Activated CD4-positive, alpha-beta T cell treated with anti-CD3 and anti-CD28 coated beads for 48 hours (primary cell): ENCODE measurements at places on chromosomes 12 and 14.

- no peak for DNase-seq
Measured at GRCh38 chr12:82673698-82674097, 13.0 kb upstream of the TMTC2 start.

GRCh38 chr14:91417120-91417982 lies at the start of gene CCDC88C:
TSS of gene CCDC88C (minus strand) at chr14:91417820. CDS start at chr14:91417690, 130 bp downstream.
- DNase-seq: peak; percentile 83

DNA sequence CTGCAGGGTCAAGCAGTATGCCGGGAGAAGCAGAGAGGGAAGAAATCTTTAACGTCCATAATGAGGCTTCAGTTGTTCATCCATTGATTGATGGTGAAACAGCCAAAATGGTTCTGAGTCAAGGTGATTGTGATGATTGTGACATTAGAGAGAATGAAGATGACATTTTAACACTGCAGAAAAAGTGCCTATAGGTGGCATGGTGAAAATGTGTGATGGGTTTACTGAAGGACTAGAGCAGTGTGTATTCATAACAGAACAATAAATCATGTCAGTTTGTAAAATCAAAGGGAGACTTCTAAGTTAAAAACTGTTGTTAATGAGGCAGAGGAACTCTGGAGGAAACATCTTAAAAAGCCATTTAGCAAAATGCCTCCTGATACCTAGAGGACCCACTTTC lies 57.7 kb upstream of the CAND1 start:
- DNase-seq: no peak

DNA sequence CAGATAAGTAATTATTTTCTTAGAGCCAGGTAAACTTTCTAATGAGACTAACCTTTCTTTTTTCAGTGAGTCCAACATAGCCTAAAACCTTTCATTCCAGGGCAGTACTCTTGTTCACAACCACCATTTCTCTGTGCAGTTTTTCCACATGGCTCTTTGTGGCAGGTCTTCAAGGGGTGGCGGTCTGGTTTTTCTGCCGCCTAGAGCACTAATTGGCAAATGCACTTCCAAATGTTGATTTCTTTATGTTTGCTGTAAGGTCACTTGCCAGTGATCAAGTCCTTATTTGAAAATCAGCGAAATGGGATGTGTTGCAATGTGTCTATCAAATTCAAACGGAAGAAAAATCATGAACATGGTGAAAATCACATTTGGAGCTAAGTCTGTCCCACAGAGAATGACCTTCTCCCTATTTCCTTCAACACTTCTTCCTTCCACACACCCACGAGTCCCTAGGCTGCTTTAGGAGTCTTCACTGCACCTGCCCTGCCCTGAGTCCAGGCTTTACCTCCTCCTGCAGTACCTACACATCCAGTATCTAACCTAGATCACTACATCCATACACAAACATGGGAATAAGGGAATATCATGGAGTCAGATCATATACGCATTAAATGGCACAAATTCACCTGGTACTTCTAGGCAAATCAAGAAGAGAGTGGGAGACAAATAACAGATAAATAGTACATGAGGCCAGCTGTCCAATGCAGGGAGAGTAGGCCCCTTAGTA lies 1.9 kb downstream of the SRGAP1 start:
- no peak for DNase-seq

GRCh38 chr12:118922405-118922804 lies 58.9 kb upstream of the SRRM4 start:
- DNase-seq: no peak

GRCh38 chr14:69268763-69269162 lies 8.8 kb downstream of the GALNT16 start:
- DNase-seq: no peak

GRCh38 chr14:89013698-89014568 lies 189.5 kb downstream of the TTC8 start:
- no peak for DNase-seq

DNA sequence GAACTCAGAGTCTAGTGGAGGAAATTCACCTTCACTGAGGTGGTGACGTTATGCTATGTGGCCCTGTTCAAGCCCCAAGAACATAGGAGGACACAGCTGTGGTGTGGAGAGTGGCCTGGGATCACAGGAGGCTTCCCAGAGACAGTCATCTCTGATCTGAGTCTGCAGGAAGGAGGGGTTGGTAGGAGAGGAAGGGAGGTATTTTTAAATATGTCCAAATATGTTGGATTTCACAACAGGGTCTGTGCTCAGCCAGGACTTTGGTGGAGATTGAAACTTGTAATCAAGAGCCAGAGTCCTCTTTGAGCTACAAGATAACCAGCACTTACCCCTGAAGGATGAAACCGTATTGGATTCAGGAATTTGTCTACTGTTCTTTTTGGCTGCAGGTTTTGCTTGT lies 26.4 kb upstream of the MED13L start:
- DNase-seq: no peak

DNA sequence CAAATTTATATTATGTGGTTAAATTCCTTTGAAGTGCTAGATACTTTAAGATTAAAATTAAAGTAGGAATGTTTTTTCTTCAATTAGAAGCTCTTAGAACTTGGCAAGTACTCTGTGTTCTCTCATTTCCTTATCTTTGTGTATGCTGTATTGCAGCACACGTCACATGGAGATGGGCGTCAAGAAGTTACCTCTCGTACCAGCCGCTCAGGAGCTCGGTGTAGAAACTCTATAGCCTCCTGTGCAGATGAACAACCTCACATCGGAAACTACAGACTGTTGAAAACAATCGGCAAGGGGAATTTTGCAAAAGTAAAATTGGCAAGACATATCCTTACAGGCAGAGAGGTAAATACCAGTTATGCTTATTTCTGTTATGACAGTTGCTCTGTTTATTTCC lies 19.7 kb downstream of the MARK3 start:
- no peak for DNase-seq

GRCh38 chr12:2687726-2688125 lies 107.0 kb upstream of the FKBP4 start:
- DNase-seq: no peak

DNA sequence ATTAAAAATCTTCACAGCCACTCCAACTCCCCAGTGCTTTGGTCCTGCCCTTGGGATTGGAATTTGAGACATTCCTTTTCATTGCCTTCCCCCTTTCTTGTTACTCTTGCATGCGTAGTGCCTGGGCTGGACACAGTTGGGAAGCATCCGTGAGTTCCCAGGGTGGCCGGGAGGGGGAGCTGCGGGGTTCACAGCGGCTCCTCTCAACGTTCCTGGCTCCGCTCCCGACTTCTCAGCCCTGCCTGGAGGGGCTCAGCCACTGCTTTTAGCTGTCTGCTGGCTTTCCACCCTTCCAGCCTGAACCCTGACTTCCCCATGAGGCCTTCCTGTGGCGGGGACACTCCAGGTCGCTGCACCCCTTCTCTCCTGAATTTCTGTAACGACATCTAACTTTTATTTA lies 3.2 kb downstream of the TEX52 start:
- DNase-seq: peak; percentile 73

DNA sequence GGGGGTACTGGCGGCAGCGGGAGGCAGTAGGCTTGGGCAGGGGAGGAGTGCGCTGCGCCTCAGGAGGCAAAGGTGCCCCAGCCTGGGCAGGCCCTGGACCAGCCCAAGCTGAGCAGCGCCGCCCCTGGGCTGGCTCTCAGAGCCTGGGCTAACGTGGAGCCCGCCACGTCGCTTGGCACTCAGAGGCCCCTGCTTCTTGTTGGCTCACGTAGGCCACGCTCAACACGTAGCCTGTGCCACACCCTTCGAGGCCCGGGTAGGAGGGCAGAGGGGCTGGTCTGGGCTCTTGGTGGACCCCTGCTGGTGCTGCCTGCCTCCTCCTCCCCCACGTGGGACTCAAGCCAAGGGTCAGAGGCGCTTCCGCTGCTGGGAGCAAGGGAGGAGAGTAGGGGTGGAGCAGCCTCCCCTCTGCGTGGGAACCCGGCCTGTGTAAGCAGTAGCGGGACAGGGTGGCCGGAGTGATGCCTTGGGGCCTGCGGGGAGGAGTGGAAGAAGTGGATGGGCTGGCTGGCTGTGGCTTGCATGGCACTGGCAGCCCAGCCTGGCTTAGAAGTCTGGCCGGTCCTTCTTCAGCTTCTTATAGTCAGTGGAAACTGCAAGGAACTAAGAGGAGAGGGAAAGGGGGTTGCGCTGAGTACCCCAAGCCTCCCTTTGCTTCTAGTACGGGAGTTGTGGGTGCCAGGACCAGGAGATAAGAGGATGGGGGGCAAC lies 5.7 kb downstream of the SHMT2 start:
- no peak for DNase-seq
